ENCODE measurements at places on chromosomes 6 and 20.

DNA sequence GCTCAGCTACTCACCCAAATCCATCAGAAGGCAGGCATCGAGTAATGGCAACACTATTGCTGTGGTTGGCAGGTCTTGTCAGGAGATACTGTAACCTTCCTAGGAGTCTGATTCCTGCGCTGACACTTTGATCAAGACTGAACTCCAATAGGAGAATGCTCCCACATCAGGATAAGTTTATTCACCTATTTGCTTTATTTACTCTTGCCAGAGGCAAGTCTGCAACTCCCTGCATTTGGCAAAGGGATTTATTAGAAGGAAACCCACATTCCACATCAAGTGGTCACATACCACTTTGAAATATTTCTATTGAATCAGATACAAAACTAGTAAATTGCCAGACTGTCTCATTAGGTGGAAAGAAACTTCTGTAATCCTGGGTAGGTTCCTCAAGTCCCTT, 43.5 kb downstream of the ZFAND3 start:
- no peak for DNase-seq

DNA sequence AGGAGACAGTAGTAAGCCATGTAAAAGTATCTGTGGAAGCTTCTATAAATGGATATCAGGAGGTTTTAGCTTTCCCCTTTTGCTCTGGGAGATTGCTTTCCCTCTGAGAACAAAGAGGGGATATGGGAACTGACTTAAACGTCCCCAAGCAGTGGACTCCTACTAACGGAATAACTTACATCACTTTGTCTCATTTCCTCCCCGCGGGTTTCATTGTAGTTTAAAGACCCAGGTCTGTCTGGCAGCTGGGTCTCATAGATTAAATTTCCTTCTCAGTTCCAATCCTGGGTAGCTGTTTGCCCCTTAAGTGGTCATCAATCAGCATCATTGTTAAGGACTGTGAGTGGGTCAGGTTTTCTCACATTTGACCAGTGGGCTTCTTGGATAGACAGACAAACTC, 68.7 kb downstream of the PLAGL1 start:
- no peak for DNase-seq

- DNase-seq = no peak
Measured at GRCh38 chr6:11139051-11139960, 27.8 kb upstream of the ERVFRD-1 start.

DNA sequence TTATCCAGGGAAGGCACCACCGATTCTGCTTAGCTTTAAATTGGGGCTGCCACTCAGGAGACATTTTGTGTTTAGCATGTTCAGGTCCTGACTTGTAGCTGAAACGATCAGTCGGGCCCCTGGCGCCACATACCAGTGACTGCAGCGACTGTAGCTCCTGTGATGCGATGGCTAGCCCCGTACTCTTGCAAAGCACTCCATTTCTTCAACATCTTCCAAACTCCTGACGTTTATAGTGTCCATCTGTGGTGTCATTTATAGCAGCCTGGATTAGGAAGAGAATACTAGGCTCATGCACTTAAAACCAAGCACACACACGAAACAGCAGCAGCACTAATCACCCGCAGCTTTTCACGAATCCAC, 13.0 kb downstream of the POU3F2 start:
- DNase-seq = no peak

DNA sequence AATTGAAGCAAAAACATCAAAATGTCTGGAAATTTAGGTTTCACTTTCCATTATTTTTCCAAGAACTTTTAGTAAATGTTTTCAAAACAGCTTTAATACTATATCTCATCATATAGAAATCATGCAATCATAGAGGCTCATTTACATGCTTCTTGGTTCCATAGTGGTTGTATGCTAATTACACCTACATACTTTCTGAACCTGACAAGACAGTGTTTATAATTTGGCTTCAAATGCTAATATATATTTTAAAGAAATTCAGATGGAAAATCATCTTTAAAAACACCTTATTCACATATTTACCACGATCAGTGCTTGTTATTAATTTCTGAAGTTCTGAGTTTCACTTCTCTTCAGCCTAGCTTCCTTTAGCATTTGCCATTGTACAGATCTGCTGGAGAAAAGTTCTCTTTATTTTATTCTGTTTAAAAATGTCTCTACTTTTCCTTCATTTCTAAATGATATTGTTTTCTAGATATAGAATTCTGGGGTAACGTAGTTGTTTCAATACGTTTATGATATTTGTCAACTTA, 89.9 kb downstream of the PLCB1 start:
- DNase-seq = no peak

DNA sequence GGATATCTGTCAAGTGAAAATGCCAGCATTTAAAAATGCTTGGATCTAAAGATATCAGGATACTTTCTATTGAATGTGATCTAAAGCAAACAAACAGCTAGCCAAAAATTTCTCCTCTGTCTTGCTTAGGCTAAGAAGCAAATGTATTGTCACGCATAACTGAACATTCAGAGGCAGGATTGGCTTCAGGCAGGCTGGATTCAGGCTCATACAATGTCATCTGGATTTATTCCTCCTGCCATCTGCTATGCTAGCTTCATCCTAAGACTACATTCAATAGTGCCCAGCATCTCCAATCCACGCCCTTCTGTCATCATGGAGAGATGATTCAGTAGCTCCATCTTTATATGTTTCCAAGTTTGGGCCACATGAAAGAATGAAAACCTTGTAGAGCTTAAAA, 27.1 kb downstream of the PFDN4 start:
- no peak for DNase-seq

DNA sequence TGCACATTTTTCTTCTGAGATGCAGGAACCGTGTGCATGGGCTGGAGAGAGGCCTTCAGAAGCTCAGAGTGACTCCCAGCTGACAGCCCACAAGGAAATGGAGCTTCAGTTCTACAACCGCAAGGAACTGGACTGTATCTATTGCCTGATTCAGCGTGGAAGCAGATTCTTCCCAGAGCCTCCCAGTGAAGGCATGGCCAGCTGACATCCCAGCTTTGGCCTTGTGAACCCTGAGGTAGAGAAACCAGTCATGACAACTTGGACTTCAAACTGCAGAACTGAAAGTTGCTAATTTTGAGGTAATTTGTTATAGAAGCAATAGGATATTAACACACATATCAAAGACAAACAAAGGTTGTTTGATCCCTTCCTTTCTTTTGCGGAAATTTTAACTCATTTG, 94.3 kb upstream of the NOX3 start:
- DNase-seq = no peak

GRCh38 chr20:15375836-15376235, 1038.4 kb upstream of the FLRT3 start:
- no peak for DNase-seq

DNA sequence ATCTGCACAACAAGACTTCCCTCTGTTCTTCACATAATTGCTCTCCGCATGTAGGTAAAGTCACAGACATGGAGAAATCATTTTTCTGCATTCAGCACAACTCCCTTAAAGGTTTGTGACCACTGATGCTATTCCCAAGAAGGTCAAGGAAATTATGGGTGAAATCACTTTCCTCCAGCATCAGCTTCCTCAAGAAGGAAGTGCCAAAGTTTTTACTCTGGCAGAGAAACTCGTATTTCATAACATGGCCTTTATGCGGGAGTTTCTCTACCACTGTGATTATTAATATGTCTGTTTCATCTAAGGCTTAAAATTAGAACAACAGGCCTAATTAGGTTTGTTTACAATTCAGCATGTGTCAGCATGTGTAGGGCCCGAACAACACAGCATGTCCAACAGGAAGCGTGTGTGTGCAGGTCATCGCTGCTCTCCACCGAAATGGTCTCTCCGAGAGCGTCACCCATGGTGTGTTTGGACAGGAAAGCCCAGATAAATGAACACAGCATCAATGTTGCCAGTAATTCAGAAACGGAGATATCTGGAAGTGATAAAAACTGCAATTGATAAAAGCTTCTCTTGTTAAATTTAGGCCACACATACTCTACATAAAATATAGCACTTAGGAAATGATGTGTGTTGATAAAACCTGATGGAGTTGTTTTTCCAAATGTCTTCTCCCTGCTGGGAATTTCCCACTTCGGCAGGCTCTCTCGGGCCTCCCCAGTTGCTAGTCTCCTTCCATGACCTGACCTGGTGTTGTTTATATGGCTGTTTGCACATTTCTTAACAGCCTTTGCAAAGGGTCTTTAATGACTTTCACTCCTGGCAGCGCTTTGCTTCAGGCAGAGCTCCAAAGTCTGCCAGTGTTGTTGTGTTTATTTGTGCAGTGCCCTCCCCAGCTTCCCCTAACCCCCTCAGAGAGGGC, 265.1 kb upstream of the CEP162 start:
- DNase-seq = no peak

- DNase-seq = no peak
Measured at GRCh38 chr6:38720295-38720694, 5.2 kb downstream of the DNAH8 start.

DNA sequence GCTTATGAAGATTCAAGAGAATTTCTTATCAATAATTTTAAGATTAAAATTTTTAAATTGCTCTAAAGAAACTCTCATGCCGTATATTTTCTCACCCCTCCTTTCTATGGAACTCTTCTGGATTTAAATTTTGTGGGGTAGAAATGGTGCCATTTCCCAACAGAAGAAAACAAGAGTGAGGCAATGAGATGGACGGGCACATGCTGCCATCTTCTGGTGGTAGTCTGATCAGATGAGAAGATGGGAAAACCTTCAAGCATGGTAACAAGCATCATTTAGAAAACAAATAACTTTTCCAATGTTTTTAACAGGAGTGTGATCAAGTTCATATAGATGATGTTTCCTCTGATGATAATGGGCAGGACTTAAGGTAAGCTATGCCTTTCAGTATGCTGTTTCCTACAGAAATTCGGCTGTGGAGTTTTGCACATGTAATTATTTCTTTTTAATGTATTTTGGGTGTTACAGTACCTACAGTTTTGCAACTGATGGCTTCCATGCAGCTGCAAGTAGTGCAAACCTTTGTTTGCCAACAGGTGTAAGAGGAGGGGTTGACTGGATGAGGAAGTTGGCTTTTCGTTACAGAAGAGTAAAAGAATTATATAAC, 271.4 kb downstream of the EYA4 start:
- DNase-seq = peak; percentile 10

DNA sequence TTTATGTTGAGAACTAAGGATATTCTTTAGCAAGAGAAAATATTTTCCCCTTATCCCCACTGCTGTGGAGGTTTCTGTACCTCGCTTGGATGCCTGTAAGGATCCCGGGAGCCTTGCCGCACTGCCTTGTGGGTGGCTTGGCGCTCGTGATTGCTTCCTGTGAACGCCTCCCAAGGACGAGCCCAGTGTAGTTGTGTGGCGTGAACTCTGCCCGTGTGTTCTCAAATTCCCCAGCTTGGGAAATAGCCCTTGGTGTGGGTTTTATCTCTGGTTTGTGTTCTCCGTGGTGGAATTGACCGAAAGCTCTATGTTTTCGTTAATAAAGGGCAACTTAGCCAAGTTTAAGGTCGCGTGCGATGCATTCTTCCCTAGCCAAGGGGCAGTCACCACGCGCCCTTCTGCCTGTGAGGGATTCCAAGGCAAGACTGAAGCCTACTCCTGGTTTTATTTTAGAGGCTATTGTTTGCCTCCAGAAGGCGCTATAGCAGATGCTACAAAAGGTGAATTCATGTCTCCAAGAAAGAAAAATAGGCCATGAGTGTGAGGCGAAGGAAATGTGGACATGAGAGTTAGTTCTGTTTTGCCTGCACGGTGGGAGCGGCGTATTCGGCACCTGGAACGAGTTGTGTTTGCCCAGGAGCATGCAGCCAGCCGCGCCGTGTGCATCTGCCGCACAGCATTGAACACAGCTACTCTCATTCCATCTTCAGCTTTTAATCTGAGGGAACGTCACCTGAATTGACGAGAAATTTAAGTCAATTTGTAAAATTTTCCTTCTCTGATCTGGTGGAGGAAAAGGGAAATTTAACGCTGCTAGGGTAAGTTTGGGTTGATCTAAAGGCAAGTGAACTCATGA, 40.3 kb upstream of the IRF4 start:
- no peak for DNase-seq

- no peak for DNase-seq
Measured at GRCh38 chr6:167091026-167091804, 31.7 kb upstream of the CCR6 start.

DNA sequence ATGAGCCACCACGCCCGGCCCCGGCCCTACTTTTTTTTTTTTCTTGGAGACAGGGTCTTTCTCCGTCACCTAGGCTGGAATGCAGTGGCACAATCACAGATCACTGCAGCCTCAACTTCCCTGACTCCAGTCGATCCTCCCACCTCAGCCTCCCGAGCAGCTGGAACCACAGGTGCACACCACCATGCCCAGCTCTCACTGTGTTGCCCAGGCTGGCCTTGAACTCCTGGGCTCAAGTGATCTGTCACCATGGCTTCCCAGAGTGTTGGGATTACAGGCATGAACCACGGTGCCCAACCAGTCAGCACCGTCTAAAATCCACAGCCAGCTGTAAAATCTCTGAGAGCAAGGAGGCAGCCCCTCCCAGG, 17.4 kb downstream of the SLC17A9 start:
- DNase-seq = no peak

GRCh38 chr20:58235010-58235409, 6.6 kb upstream of the ANKRD60 start:
- DNase-seq = no peak

DNA sequence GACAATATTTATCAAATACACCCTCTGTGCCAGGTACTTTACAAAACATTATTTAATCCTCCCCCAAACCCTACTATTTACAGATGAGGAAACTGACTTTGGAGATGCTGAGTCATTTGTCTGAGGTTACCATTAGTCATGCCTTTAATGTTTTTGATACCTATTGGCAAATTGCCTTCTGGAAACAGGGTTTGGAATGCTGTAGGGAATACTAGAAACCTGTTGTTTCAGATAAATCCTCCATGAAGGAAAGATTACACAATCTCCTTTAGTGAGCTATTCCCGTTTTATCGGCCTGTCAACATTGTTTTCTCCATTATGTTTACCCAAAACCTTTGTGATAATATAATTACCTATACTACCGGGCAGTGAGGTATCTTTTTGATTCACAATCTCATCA, 93.6 kb upstream of the ADGRF1 start:
- no peak for DNase-seq

- no peak for DNase-seq
Measured at GRCh38 chr6:27293436-27294098, 18.5 kb downstream of the POM121L2 start.

DNA sequence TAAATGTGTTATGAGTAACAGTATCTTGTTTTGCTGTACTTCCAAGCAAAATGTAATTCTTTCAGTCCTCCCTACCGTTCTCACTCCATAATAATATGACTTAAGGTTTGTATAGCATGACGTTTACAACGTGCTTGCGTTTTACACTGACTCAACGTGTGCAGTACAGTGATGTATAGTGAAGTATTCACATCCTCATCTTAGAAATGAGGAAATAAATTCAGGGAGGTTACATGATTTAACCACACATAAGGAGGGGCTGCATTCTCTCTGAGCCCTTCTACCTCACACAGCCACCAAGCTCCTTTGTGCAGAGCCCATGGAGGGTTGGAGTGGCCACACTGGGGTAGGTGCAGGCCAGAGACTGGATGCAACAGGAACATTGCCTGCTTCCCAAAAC, 164.5 kb downstream of the MTHFD1L start:
- no peak for DNase-seq

GRCh38 chr20:57457243-57458095, 66.3 kb downstream of the RBM38 start:
- no peak for DNase-seq

- peak; percentile 67 for DNase-seq
Measured at GRCh38 chr6:149031859-149032598, 285.2 kb downstream of the UST start.
